ENCODE measurements at places on chromosomes 6 and 20.
A peak's percentile ranks its signal among the peaks of the same experiment; 100 is the strongest.

DNA sequence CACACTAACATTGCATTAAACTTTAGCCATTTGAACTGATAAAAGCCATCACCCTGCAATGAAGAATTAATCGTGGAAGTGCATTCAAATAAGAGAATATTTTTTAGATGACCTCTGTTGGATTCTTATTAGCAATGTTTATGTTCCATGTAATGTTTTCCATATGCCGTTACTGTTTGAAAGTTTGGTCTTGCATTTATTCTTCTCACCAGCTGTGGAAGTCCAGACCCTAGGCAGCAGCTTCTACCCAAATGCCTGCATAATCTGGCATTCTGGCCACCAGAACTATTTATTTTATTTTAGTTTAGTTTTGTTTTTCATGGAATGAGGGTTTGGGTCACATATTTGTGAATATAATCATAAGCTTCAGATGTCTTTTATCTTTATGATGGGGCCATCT is 140.4 kb downstream of the SAMD5 start:
- H3K4me1 ChIP-seq, result peaks cover 9% of the 10 kb centered on the region
- H3K4me3 ChIP-seq, result no peak overlapping the region
- peaks cover 4% of the 10 kb centered on the region for H3K27me3 ChIP-seq
- H3K36me3 ChIP-seq, result no peaks in the 10 kb centered on the region

GRCh38 chr6:97958134-97958533 is 675.1 kb upstream of the MMS22L start:
- H3K27me3 ChIP-seq, result no peaks in the 10 kb centered on the region
- DNase-seq, result no peak
- H3K36me3 ChIP-seq, result no peaks in the 10 kb centered on the region
- H3K27ac ChIP-seq, result no peak overlapping the region

GRCh38 chr6:101126501-101126900 is 245.4 kb upstream of the ASCC3 start:
- no peak overlapping the region for H3K27ac ChIP-seq
- no peaks in the 10 kb centered on the region for H3K36me3 ChIP-seq
- no peaks in the 10 kb centered on the region for H3K4me1 ChIP-seq
- DNase-seq, result no peak
- H3K27me3 ChIP-seq, result peaks cover 7% of the 10 kb centered on the region

DNA sequence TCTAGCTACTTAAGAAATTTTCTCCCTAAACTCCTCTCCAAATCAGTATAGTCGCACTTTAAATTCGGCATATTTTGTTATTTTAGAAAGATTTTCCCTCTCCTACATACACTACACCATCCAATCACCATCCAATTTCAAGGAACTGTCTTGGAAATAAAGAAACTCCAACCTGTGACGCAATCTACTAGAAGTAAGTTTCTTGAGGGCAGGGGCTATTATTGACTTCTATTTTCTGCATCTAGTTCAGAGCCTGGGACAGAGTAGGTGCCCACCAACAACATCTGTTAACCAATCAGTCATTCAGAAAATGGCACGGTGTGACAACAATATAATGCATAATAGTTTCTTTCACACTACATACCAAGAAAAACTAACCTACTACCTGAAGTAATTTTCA is 3.6 kb downstream of the ATG5 start:
- no peak overlapping the region for H3K27ac ChIP-seq
- DNase-seq, result no peak
- H3K4me1 ChIP-seq, result peaks cover 36% of the 10 kb centered on the region
- no peaks in the 10 kb centered on the region for H3K27me3 ChIP-seq
- H3K36me3 ChIP-seq, result peaks cover 4% of the 10 kb centered on the region

DNA sequence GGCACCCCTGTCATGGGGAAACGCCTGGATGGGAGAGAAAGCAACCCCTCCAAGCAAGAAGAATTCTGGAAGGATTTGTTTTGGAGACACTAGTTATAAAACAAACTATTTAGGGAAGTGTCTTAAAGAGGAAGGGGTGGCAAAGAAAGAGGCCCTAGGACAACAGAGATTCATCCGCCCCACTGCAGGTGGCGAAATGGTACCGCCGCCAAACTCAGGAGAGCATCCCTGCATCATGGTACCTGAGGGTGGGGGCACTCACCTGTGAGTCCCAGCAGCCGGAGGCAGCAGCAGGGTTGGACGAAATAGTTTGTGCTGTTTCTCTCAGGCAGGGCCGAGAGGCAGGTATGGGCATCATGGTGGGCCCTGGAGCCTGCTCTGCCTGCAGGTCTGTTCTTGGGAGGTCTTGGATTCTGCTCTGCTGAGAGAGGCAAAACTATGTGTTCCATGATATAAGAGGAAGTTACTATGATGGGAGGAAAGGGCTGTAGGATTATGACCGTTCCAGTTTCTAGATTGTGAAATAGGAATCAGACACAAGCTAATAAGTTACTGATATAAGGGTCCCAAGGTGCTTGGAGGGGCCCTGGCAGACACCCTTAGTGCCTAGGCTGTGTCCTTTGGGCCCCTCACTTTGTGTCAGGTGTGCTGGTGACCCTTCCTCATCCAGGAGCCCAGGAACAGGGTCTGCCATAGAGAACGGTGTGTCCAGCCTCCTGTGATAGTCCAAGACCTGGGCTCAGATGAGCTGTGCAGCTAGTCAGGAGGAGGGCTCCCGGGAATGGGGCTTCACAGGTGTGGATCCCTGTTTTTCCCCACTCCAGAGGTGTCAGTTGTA is 20.4 kb downstream of the SIRPD start:
- H3K27me3 ChIP-seq, result peaks cover 44% of the 10 kb centered on the region
- H3K4me1 ChIP-seq, result no peaks in the 10 kb centered on the region
- DNase-seq, result no peak
- no peaks in the 10 kb centered on the region for H3K36me3 ChIP-seq
- H3K4me3 ChIP-seq, result no peak overlapping the region

- DNase-seq, result no peak
- no peaks in the 10 kb centered on the region for H3K27me3 ChIP-seq
- H3K4me1 ChIP-seq, result peaks cover 43% of the 10 kb centered on the region
- no peak overlapping the region for H3K4me3 ChIP-seq
- H3K27ac ChIP-seq, result peak overlapping the region; percentile 7
- no peaks in the 10 kb centered on the region for H3K36me3 ChIP-seq
Measured at GRCh38 chr6:30747300-30747687, 2.9 kb upstream of the IER3 start.

GRCh38 chr20:24764027-24764793 is 184.9 kb upstream of the CST7 start:
- H3K27me3 ChIP-seq, result no peaks in the 10 kb centered on the region
- no peak overlapping the region for H3K27ac ChIP-seq
- no peaks in the 10 kb centered on the region for H3K36me3 ChIP-seq
- H3K4me3 ChIP-seq, result no peak overlapping the region
- DNase-seq, result peak; percentile 31

- H3K4me1 ChIP-seq, result peaks cover 64% of the 10 kb centered on the region
- H3K36me3 ChIP-seq, result peaks cover 24% of the 10 kb centered on the region
- peaks cover 2% of the 10 kb centered on the region for H3K27me3 ChIP-seq
- no peak for DNase-seq
Measured at GRCh38 chr20:540391-541201, 3.0 kb downstream of the CSNK2A1 start.

GRCh38 chr6:31805939-31806469 is 762 bp downstream of the LSM2 start:
- H3K27me3 ChIP-seq, result no peaks in the 10 kb centered on the region
- peak overlapping the region; percentile 94 for H3K27ac ChIP-seq
- peaks cover 11% of the 10 kb centered on the region for H3K4me1 ChIP-seq
- peaks cover 3% of the 10 kb centered on the region for H3K36me3 ChIP-seq

- H3K27me3 ChIP-seq, result no peaks in the 10 kb centered on the region
- H3K36me3 ChIP-seq, result peaks cover 13% of the 10 kb centered on the region
Measured at GRCh38 chr6:127297502-127298070, 30.9 kb downstream of the RNF146 start.

DNA sequence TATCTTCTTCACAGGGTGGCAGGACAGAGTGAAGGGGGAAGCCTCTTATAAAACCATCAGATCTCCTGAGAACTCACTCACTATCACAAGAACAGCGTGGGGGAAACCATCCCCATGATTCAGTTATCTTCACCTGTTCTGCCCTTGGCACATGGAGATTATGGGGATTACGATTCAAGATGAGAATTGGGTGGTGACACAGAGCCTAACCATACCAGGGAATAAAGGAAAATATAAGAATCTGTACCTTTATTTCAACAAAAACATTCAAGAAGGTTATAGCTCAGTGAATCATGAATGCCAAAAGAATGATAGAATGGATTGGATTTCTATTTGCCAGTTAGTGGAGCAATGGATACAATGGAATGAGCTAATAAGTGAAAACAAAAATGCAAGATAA is 214.4 kb downstream of the PTPRK start:
- no peak overlapping the region for H3K27ac ChIP-seq
- peaks cover 12% of the 10 kb centered on the region for H3K36me3 ChIP-seq
- H3K27me3 ChIP-seq, result no peaks in the 10 kb centered on the region
- H3K4me1 ChIP-seq, result peaks cover 7% of the 10 kb centered on the region
- no peak overlapping the region for H3K4me3 ChIP-seq

DNA sequence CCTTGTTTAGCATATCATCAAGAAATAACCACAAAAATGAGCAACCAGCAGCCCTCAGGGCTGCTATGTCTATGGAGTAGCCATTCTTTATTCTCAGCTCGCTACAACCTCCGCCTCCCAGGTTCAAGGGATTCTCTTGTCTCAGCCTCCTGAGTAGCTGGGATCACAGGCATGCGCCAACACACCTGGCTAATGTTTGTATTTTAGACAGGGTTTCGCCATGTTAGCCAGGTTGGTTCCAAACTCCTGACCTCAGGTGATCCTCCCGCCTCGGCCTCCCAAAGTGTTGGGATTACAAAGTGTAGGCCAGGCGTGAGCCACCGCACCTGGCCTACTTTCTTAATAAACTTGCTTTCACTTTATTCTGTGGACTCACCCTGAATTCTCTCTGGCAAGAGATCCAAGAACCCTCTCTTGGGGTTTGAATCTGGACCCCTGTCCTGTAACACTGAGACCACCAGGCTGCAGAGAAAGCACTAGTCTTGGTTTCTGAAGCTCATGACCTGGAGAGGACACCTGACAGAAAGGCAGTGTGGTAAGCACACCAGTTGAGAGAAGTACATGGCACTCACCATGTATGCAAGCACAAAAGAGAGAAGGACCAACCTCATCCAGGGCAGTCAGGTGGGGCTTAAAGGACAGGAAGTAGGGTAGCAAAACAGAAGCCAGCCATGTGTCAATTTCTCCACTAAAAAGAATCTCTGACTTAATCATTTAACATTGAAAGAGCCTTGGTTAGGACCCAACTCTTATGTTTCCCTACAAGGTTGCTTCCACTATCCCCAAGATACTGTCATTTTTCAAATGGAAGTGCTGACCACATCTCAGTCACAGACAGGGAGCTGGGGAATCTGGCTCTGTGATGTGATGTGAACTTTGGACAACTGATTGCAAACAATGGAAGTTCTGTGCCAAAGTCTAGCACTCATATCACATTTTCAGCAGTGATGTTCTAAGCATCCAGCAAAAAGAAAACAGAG is 97.4 kb upstream of the DST start:
- H3K27me3 ChIP-seq, result no peaks in the 10 kb centered on the region
- H3K36me3 ChIP-seq, result no peaks in the 10 kb centered on the region
- peaks cover 34% of the 10 kb centered on the region for H3K4me1 ChIP-seq
- no peak overlapping the region for H3K27ac ChIP-seq

DNA sequence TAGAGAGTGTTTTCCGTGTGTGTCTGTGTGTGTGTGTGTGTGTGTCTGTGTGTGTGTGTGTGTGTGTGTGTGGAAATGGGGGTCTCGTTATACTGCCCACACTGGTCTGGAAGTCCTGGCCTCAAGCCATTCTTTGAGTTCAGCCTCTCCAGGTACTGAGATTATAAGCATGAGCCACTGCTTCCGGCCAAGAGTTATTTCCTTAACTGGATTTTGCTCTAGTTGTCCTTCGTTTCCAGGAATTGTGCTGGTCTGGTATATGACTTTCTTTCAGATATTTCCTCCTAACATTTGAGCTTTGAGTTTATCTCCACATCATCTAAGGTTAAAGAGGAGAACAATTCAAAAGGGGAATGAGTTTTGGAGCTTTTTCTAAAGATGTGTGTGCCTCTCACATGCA is 124.8 kb downstream of the SH3BGRL2 start:
- DNase-seq, result no peak
- H3K36me3 ChIP-seq, result no peaks in the 10 kb centered on the region
- no peaks in the 10 kb centered on the region for H3K4me1 ChIP-seq
